ENCODE measurements at places on chromosomes 3 and 15.

- no peak for DNase-seq
Observed at GRCh38 chr15:43913941-43914340, 87.1 kb downstream of the WDR76 start.

GRCh38 chr3:126348308-126348920 is 8.8 kb downstream of the KLF15 start:
- no peak for DNase-seq

DNA sequence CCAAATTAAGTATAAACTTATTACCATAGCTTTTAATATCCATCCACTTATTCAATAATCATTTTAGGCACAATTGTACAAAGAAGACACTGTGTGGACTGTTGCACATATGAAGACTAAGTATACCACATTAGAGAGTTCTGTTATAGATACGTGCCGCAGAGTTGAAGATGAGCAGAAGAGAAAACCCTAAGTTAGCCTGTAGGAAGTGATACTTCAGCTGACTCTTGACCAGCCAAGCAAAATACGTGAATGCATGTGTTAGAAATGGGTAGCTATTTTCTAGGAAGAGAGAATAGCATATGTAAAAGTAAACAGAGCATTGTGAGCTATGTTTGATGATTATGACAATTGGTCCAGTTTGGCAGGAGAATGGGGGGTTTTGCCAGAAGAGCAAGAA is 272.0 kb upstream of the ATP11B start:
- DNase-seq, result no peak

DNA sequence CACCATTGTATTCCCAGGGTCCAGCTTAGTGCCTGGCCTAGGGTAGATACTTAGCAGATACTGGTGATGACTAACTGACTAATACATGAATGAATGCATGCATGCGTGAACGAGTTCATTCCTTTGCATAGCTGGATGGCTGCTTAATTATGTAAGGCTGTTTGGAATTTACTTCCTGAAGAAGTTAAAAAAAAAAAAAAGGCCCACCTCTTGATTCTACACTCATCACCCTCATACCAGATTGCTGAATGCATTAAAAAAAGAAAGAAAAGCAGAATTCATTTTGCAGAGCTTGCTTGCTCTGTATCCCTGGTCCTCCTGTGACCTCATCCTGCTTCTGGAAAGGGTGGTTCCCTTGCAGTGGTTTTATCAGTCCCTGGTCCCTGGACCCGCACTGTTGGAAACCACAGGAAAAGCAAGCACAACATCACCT is 277.6 kb upstream of the CFAP20DC start:
- no peak for DNase-seq

- no peak for DNase-seq
Observed at GRCh38 chr15:100812802-100813201, 66.8 kb upstream of the ALDH1A3 start.

GRCh38 chr15:78315686-78316282 is 16.4 kb upstream of the SKIC8 start:
- DNase-seq, result no peak

GRCh38 chr3:69378112-69378802 is 7.6 kb downstream of the FRMD4B start:
- no peak for DNase-seq

DNA sequence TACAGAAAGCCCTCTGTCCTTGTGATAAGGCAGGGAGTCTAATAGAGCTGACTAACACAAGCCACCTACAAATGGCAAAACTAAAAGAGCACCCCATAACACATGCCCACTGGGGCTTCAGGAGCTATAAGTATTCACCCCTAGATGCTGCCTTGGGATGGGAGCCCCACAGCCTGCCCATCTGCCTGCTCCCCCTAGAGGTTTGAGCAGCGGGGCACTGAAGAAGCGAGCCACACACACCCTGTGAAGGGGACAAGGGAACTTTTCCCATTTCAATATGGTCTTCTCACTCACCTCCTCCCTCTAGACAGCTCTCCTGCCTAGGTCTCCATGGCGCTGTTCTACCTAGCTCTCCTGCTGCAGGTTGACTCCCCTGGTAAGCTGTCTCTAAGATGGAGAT is 261.0 kb downstream of the SHQ1 start:
- no peak for DNase-seq

- DNase-seq, result no peak
Observed at GRCh38 chr3:195880037-195880431, 28.3 kb downstream of the TNK2 start.
